ENCODE measurements at places on chromosomes 5 and 9. TPM values are rescaled to one million over a fixed set of nuclear protein-coding genes. Genes with fewer than 3 reads are reported as not detected.

DNA sequence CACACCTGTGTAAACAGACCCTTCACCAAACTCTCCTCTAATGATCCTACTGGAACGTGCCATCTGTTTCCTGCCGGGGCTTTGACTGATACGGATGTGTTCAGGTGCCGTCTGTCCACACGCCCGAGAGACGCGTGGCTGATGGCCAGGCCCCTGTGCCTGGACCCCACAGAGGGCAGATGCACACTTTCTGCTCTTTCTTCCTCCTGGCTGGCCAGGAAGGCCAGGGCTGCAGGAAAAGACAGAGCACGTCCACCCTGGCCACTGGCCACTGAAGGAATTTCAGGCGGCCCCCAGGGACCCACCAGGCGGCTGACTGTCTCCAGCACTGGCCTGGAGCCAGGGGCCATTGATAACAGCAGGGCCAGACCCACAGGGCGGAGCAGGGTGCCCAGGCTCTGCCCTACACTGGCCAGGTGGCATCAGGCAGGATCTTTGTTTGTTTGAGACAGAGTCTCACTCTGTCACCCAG, 3.6 kb upstream of the ENG start:
- H3K4me1 ChIP-seq: peaks cover 73% of the 10 kb centered on the region
- DNase-seq: peak; percentile 55
- H3K36me3 ChIP-seq: no peaks in the 10 kb centered on the region

Gene PDE8B
- total RNA-seq: 172 TPM

DNA sequence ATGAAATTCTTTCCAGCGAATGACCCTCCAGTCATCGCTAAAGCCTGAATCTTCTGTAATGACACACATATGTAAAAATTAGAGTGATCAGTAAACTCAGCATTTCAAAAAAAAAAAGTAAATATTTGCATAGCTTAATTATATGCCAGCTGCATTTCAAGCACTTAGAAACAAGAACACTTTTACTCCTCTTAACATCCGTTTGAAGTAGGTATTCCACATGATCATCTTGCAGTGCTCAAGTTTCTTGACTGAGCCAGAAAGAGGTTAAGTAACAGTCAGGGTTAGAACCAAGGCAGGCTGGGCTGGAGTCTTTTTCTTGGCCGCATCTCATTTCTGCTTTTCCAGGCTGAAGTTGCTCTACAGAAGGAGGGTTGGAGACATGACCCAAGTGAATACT, 27.6 kb downstream of the EGFLAM start:
- H3K27ac ChIP-seq: no peak overlapping the region
- no peaks in the 10 kb centered on the region for H3K36me3 ChIP-seq
- no peaks in the 10 kb centered on the region for H3K27me3 ChIP-seq
- DNase-seq: no peak

Gene NR4A3
- 1.7 TPM for total RNA-seq

DNA sequence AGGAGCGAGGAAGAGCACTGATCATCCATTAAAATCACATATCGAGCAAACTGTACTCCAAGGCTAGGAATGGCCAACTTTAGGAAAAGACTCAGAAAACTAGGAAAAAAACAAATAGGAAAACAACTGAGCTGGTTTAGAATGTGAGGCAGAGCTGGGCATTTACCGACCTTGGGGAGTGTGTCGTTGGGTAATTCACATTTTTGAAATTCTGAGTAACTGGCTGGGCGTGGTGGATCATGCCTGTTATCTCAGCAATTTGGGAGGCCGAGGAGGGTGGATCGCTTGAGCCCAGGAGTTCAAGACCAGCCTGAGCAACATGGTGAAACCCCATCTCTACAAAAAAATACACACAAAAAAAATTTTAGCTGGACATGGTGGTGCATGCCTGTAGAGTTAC, 70.1 kb downstream of the ZFAND5 start:
- H3K4me3 ChIP-seq: no peak overlapping the region
- no peaks in the 10 kb centered on the region for H3K27me3 ChIP-seq
- H3K4me1 ChIP-seq: peaks cover 3% of the 10 kb centered on the region
- no peaks in the 10 kb centered on the region for H3K36me3 ChIP-seq
- no peak for DNase-seq
